ENCODE measurements at places on chromosomes 12 and 14.

DNA sequence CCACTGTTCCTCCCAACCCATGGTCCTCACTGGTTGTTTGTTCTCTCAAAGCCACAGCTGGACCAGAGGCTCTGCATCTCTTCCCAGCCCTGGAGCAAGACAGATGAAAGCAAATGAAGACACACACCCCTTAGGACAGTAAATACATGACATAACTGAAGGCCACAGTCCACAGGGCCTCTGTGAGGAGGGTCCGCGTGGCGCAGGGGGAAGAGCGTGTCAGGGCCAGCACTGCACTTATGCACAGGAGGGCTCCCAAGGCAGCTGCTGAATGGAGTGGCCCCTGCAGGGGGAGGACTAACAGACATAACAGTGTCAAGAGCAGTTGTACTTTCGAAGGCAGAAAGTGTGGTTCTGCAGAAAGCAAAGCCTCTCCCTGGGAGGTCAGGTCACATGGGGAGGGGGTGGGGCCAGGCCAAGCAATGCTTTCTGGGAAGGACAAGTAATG is 79.9 kb downstream of the CHGA start:
- no peak for DNase-seq

DNA sequence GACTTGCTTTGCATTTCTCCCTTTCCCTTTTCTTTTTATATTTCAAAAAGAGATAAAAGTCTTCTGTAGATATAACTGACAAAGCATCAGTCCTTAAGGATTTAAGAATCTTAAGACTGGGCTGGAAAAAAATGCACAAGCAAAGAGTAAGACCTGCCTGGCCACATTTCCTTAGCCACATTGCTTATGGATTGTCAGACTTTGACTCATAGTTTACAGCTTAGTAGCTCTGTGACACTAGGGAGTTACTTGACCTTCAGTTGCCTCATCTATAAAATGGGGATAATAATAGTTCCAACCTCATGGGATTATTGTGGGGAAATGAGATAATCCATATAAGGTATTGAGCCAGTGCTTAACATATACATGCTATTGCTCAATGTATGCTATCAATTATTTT is 66.4 kb upstream of the STK38L start:
- DNase-seq: no peak

- DNase-seq: peak; percentile 53
Observed at GRCh38 chr12:111024205-111024801, 103.9 kb upstream of the MYL2 start.

DNA sequence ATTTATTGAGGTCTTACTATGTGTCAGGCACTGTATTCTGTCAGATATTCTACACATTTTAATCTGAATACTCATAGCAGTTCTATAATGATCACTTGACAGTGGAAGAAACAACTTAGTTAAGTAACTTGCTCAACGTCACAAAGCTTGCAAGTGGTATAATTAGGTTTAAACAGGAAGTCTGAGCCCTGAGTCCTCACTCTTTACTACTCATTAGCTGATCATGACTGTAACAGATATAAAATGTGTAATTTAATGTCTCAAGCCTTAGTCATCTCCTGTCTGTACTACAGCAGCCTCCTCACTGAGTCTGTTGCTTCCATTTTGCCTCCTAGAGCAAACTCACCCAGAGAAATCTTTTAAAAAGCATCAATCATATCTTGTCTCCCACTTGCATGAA is 38.9 kb downstream of the PPP4R4 start:
- DNase-seq: no peak

DNA sequence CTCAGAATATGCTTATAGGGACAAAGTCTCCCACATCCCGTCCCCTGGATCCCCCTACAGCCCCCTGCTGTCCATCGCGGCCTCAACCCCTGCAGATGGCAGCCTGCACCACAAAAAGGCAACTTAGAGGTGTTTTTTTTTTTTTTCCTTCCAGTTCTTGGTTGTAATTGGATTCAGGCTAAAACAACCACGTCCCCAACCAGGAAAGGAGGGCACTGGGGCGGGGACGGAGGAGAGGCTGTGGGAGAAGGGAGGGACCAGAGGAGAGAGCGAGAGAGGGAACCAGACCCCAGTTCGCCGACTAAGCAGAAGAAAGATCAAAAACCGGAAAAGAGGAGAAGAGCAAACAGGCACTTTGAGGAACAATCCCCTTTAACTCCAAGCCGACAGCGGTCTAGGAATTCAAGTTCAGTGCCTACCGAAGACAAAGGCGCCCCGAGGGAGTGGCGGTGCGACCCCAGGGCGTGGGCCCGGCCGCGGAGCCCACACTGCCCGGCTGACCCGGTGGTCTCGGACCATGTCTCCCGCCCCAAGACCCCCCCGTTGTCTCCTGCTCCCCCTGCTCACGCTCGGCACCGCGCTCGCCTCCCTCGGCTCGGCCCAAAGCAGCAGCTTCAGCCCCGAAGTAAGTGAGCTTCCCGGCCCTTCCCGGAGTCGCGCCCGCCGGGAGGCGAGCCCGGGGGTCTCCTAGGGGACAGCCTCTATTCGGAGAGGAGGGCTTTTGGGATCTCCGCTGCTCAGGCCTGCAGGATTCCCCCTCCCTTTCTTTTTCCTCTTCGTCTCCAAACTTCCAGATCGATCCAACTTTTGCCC is at the start of gene MMP14:
Gene MMP14, plus strand, starts transcription at position 285 of the 813 bp plus-strand sequence. Its CDS starts 233 bp downstream, at position 518.
- peak; percentile 23 for DNase-seq

- DNase-seq: peak; percentile 4
Observed at GRCh38 chr12:49825360-49825970, 2.7 kb downstream of the NCKAP5L start.

DNA sequence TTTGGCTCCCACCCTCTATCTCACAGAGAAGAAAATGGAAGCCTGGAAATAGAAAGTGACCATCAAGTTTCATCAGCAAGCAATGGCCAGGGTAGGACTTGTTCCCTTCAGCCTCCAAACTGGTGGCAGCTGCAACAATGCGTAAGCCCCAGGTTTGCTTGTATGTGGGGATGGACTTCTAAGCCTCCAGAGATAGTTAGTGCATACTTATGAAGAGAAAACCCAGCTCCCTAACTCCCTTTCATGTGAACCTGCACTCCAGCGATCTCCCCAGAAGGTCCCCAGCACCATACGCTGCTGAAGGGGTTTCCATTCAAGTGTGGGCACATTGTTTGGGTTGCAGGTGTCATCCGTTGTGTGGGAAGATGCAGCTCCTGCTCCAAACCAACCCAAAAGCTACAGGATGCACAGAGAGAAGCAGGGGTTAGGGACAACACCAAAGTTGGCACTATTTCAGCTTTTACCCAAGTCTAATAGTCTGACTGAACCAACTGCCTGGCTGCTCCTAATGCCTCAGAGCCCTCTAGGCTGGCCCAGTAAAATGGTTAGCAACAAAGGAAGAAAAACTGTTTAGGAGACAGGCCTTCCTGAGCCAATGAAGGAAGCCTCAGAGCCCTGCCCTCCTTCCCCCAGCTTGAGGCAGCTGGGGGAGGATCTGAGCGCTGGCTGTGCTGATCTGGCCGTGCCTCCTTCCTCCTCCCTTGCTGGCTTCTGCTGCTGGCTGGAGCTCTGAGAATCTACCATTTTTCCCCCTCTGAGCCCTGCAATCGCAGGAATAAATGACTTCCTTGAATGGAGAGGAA is 12.3 kb downstream of the ZFP36L1 start:
- DNase-seq: peak; percentile 65

GRCh38 chr14:61475316-61475715 is 153.9 kb downstream of the PRKCH start:
- peak; percentile 78 for DNase-seq

DNA sequence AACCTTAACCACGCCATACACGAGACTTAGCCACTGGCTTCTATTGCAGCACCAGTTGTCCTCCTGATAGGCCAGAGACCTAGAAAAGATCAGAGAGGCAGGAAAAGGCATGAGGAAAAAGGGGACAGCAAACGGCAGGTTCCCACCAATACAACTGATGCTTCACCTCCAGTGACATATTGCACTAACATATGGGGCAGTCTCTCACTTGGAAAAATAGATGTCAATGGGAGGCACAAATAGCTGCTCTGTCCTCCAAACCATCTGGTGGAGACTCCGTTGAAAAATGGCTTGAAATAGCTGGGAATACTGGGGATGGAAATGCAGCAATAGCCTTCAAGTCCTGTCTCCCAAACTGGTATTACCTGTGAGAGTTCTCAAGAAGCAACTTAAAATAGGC is 20.3 kb downstream of the SLC8A3 start:
- DNase-seq: no peak

DNA sequence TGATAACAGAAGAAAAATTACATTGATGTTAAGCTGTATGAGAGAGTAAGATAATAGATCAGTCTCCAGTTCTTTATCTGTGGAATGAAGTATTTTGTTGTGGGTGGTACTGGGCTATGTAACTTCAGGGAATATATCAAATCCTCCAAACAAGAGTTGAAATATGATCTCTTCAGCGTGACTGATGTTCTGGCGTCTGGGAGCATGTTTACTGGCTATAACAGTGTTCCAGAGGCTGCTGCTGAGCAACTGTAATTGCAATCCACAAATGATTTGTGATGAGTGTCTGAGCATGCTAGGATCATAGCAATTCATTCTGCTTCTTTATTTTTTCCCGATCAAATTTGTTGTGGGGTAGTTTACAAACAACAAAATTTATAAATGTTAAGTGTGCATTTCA is 18.6 kb upstream of the CCDC198 start:
- no peak for DNase-seq

GRCh38 chr12:107458163-107458562 is 227.4 kb upstream of the PWP1 start:
- DNase-seq: no peak

GRCh38 chr14:46472261-46472660 is 179.3 kb downstream of the RPL10L start:
- DNase-seq: no peak

All from common myeloid progenitor, CD34-positive (primary cell).